ENCODE measurements at places on chromosomes 4 and X. TPM values are rescaled to one million over a fixed set of nuclear protein-coding genes. Genes with fewer than 3 reads are reported as not detected.
A peak's percentile ranks its signal among the peaks of the same experiment; 100 is the strongest.

DNA sequence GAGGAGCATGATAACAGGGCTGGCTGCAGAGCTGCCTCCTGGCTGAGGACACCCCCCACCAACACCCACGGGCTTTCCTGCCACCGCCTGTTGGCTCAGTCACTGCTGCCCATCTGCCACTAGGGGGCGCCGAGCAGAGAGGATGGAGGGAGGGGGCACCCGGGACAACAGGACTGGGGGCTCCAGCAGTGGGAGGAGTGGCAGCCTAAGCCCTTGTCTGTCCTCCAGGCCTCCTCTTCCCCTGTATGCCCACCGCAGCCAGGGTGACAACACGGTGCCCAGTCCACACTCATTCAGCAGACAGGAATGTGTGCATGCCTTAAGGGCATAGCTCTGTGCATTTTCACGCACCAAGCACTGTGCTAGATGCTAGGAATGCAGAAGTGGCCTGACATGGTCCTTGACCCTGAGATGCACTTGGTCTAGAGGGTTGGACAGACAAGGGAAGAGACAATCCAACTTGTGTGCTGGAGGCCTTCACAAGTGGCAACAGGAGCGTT lies 149.9 kb downstream of the AMMECR1 start:
- DNase-seq: peak; percentile 56

CT45A3 gene
- not detected for total RNA-seq

DNA sequence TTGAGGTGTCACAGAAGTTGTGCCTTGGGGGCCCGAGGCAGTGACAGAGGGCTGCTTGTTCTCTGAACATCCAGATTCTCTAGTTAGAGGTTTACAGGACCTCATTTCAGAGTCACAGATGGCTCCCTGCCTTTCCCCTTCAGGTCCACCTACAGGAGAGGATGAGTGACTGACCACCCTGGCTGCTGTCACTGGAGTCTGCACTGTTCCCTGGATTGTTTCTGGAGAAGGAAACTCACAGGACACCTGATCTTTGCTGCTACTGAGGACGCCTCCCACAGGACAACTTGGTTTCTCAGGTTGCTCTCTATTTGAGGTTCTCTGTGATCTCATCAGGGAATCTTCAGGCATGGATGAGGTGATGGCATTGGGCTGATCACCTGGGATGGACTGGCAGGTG lies 58.3 kb downstream of the GPRIN3 start:
- DNase-seq: no peak

GRCh38 chrX:1354036-1355019 lies 17.7 kb downstream of the IL3RA start:
- no peak for DNase-seq

GRCh38 chr4:14143892-14144291 lies 516.4 kb upstream of the BOD1L1 start:
- DNase-seq: no peak

GRCh38 chr4:6658209-6658595 lies 17.7 kb downstream of the MRFAP1 start:
- DNase-seq: no peak

NPY1R gene
- not detected for total RNA-seq

DNA sequence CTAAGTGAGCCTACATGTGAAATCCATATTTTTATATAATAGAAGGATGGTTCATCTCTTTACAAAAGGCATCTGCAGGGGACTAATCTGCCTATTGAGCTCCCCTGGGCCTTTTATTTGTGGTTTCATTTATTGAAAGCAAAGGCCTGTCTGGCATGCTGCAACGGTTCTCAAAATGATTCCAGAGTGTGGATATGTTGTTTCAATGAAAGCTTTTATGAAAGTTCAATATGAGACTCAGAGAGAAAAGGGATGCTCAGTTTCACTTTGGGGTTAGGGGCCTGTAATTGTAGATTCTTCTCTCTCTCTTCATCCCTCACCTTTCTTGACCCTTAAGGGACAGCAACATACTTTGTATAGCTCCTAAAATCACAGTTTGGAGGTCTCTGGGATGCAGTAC lies 204.2 kb upstream of the CASK start:
- DNase-seq: no peak

DNA sequence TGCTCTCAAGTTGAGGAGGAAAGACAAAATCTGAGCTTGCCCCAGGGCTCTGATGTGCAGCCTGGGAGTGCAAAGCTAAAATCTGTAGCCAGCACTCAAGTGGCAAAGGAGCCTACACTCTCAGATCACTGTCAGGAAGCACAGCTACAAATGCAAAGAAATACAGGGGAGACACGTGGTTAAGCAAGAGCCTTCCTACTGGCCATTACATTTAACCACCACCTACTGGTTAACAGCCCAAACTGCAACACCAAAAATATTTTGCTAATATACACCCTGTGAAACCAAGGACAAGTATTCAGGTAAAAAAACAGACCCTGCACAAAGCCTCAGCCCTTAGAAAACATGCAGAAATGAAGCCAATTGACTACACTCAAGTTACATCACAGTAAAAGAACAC lies 170.4 kb upstream of the FGF16 start:
- DNase-seq: no peak

- DNase-seq: no peak
Observed at GRCh38 chrX:120452131-120452530, 17.0 kb downstream of the LAMP2 start.

GRCh38 chr4:82705928-82706300 lies 92.7 kb downstream of the SCD5 start:
- DNase-seq: no peak

CXCL1 gene
- not detected for total RNA-seq

DNA sequence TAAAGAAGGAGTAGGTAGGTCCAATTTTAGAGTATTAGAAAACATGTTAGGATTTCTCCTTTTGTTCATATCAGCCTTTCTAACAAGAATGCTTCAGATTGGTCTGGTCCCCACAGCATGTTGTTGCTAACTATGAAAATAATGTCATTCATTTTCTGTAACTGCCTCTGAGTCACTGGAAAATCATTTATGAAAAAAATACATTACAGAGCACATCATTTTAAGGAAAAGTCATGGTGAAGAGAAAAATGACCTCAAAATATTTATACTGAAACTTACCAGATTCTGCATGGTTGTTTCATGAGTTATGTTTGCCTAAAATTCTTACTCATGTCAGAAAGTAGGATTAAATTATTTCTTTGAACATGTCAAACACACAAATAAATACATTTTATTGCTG lies 35.2 kb downstream of the DTHD1 start:
- peak; percentile 34 for DNase-seq

FOXR2 gene
- total RNA-seq: not detected

- DNase-seq: no peak
Observed at GRCh38 chr4:53173576-53173975, 192.3 kb downstream of the SCFD2 start.

DNA sequence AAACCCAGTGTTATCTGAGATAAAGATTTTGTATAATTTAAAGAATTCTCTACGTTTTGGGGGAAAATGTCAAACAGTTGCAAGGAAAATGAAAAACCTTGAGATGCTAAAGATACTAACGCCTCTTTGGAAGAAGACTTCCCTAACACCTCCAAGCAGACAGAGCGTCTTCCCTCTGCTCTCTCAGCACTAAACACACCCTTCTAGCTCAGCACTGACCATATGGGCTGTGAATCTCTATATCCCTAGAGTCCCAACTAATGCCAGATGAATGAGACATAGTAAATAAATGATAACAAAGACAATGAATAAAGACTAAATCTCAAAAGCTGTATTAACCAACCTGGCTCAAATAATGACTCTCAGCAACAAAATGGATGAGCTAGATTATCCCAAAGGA lies 13.3 kb downstream of the FUNDC1 start:
- DNase-seq: no peak

All from activated T-cell treated with anti-CD3 and anti-CD28 coated beads, Interleukin-2, amount 50 U/mL, for 72 hours (primary cell).